H7 (cell line): ENCODE measurements at places on chromosomes 2 and 18. TPM values are rescaled to one million over a fixed set of nuclear protein-coding genes. Genes with fewer than 3 reads are reported as not detected.

- DNase-seq, result no peak
These were observed 69.9 kb upstream of the CAVIN2 start for GRCh38 chr2:191916826-191917225.

The CXCR1 gene
- not detected in 2 replicates for total RNA-seq

The SERPINB12 gene
- not detected in 2 replicates for total RNA-seq

The FARP2 gene
- 19.5 and 20.4 TPM in 2 replicates for total RNA-seq

DNA sequence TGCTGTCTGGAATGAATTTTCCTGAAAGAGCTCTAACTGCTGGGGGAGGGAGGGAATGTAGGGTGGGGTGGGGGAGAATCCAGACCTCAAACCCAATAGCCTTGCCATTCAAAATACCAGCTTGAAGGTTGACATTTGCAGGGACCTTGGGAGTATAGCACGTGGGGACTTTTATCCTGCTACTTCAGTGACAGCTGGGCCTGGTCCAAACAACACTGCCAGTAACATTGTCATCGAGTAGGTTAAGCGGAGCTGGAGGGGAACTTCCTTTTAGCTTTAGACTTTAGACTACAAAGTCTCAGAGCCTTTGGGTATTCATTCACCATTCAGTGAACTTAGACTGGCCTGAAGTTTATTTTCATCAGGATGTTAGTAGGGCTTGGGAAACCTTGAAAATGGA is 248.7 kb downstream of the MEIS1 start:
- no peak for DNase-seq

GRCh38 chr2:176744146-176744545 is 468.4 kb upstream of the HNRNPA3 start:
- no peak for DNase-seq
